ENCODE measurements at places on chromosomes 6 and 20. TPM values are rescaled to one million over a fixed set of nuclear protein-coding genes. Genes with fewer than 3 reads are reported as not detected.

CST7 gene
- total RNA-seq, result not detected

GJA10 gene
- total RNA-seq, result not detected

SLC16A10 gene
- total RNA-seq, result 0.44 TPM

VSX1 gene
- total RNA-seq, result 0.56 TPM

EPB41L1 gene
- 63.3 TPM for total RNA-seq

RFX6 gene
- total RNA-seq, result not detected

TSPO2 gene
- total RNA-seq, result 0.10 TPM

ZNF831 gene
- total RNA-seq, result not detected
